ENCODE measurements at places on chromosomes 5 and 9.

GRCh38 chr5:176573564-176574296 lies 24.6 kb downstream of the CDHR2 start:
- DNase-seq: peak; percentile 85

GRCh38 chr9:108130905-108131304 lies 641.3 kb upstream of the KLF4 start:
- no peak for DNase-seq

DNA sequence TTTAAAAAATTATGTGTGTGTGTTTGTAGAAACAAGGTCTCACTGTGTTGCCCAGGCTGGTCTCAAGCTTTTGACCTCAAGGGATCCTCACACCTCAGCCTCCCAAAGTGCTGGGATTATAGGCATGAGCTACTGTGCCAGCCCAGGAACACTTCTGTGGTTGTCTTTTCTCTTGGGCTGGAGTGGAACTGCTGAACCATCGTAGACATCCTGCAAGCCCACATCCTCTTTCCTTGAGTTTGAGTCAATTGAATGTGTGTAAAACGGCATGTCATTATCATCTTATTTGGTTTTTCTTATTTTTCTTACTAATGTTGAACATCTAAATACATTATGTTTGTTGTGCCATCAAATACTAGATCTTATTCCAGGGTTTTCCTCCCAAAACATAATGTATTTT lies 40.0 kb downstream of the EHMT1 start:
- DNase-seq: no peak

DNA sequence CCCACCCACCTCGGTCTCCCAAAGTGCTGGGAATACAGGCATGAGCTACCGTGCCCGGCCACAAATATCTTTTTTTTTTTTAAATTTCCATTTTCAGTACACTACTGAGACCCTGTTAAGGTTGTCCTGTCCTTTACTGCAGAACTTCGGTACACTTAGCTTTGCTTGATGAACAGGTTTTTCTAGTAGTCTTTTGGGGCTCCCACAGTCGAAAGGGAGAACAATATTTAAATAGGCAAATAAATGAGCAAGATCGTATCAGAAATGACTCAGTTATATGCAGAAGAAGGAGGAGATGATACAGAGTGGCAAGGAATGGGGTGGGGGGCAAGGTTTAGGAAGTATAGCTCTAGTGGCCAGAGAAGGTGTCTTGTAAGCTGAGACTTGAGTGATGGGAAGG lies 52.7 kb downstream of the MSX2 start:
- DNase-seq: no peak

GRCh38 chr5:35160486-35161116 lies 69.7 kb downstream of the PRLR start:
- DNase-seq: no peak

- no peak for DNase-seq
Measured at GRCh38 chr9:8732367-8733075, 932.9 kb upstream of the DMAC1 start.

- no peak for DNase-seq
Measured at GRCh38 chr5:127596501-127596900, 52.4 kb upstream of the CTXN3 start.

GRCh38 chr9:69671879-69672595 lies at the start of gene APBA1:
Gene APBA1, minus strand, starts transcription at chr9:69672371.
- peak; percentile 69 for DNase-seq

- DNase-seq: peak; percentile 85
Measured at GRCh38 chr5:16178745-16179372, 732 bp downstream of the MARCHF11 start.

DNA sequence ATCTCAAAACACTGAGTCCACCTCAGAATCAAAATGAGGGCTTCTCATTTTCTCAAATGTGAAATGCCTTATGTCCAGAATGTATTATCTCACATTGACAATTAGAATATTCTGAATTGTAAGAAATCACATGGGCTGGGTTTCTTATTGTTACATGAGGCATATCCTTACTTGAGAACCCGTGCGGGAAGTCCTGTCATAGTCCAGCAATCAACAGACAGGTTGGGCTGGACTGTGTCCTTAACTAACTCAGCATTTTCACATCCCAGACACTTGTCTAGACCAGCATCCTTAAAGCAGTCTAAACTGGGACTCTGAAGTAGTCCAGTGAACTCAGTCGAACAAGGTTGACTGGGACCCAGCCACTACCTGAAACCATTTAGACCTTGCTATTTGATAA lies 267.6 kb downstream of the CETN3 start:
- DNase-seq: no peak

- no peak for DNase-seq
Measured at GRCh38 chr5:154316223-154316935, 125.8 kb downstream of the GALNT10 start.

DNA sequence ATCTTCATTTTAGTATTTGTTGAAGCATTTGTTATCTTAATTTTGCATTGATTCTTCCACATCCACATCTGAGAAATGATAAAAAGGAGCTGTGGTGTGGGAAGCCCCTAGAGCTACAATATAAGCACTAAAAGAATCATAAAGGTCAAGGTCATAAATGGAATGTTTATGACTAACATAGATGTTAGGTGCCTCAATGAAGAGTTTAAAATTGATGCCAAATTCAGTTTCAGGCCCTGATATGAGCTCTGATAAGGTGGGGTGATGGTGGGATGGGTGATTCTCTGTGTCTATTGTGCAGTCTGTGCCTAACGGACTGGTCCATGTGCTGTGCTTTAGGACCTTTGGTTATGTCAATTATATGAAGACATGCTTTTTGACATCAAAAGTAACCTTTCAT lies 61.2 kb upstream of the CAMK4 start:
- no peak for DNase-seq

Data from iPS-NIHi11 (cell line).